ENCODE measurements at places on chromosomes 11 and 22.

- DNase-seq, result peak; percentile 88
Observed at GRCh38 chr22:36948273-36949225, 35.1 kb downstream of the CSF2RB start.

DNA sequence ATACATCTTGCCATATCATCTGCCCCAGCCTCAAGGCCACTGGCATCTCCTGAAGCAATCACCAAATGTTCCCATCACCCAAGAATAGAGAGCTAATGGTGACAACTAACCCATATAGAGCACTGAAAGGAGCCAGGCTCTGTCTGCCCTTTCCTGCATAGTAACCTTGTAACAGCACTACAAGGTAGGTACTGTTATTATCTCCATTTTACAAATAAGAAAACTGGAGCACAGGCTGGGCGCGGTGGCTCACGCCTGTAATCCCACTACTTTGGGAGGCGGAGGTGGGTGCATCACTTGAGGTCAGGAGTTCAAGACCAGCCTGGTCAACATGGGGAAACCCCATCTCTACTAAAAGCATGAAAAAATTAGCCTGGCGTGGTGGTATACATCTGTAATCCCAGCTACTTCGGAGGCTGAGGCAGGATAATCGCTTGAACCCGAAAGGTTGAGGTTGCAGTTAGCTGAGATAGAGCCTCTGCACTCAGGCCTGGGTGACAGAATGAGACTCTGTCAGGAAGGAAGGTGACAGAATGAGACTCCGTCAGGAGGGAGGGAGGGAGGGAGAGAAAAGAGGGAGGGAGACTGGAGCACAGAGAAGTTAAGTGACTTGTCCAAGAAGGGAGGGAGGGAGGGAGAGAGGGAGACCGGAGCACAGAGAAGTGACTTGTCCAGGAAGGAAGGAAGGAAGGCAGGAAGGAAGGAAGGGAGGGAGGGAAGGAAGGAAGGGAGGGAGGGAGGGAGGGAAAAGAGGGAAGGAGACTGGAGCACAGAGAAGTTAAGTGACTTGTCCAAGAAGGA lies 2.2 kb downstream of the SLC35F2 start:
- no peak for DNase-seq

- no peak for DNase-seq
Observed at GRCh38 chr11:128777369-128778011, 83.6 kb downstream of the FLI1 start.

DNA sequence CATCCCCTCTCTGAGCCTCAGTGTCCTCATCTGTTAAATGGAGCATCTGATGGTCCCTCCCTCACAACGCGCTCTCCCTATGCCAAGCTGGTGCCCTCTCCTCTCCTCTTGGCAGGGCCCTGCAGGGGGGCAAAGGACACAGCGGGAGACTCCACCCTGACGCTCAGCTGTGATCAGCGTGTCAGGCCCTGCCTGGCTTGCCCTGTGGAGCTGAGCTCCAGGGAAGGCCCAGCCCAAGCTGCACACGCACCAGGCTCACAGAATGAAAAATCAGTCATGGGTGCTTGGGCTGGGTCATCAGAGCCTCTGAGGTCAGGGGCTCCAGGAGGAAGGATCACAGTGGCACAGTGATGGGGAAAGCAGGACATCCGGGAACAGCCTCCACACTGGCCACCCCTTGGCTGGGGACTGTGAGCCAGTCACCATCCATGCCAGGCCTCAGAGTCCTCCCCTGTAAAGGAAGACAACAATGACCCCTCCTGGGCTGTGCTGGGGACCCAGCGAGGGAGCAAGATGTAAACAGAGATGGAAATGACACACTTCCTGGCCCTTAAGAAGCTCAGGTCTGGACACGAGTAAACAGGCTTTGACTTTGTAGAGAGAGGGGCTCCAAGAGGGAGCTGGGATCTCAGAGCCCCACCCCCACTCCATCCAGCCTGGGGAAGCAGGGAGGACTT lies 36.6 kb downstream of the RPL3 start:
- DNase-seq, result no peak

- no peak for DNase-seq
Observed at GRCh38 chr11:94964934-94965333, 8.4 kb downstream of the CWC15 start.

GRCh38 chr22:29691636-29692326 lies 28.0 kb upstream of the CABP7 start:
- DNase-seq, result no peak
